ENCODE measurements at places on chromosomes 12 and 14.
A peak's percentile ranks its signal among the peaks of the same experiment; 100 is the strongest.

GRCh38 chr12:31343139-31343538, 17.2 kb upstream of the SINHCAF start:
- no peak for DNase-seq

- DNase-seq, result no peak
Observed at GRCh38 chr12:56622535-56622934, 7.6 kb downstream of the BAZ2A start.

DNA sequence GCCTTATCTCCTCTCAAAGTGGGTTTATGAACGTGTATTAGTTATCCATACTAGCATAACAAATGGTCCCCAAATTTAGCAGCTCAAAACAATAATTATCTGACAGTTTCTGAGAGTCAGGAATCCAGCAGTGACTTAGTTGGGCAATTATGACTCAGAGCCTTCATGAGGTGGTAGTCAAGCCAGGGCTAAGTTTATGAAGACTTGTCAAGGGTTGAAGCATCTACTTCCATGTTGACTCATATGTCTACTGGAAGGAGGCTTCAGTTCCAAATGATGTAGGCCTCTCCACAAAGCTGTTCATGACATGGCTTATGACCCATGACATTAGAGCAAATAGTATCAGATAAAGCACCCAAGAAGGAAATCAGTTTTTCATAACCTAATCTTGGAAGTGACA, 73.2 kb downstream of the IPO8 start:
- no peak for DNase-seq

- no peak for DNase-seq
Observed at GRCh38 chr14:48323665-48324064, 648.3 kb upstream of the MDGA2 start.

DNA sequence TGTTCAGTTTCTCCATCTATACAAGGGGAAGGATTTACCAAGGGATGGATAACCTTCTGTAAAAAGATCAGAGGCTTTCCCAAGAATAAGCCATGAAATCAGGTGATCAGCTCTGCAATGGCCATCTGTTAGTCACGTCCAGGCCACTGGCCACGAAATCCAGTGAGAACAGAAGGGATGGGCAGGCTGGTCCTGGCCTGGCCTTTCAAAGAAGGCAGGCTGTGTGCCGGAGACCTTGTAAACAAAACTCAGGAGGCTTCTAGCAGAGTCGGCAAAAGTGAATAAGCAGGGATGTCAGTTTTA, 68.5 kb downstream of the RNF34 start:
- DNase-seq, result no peak

- no peak for DNase-seq
Observed at GRCh38 chr12:111249018-111249370, 119.9 kb downstream of the PHETA1 start.

DNA sequence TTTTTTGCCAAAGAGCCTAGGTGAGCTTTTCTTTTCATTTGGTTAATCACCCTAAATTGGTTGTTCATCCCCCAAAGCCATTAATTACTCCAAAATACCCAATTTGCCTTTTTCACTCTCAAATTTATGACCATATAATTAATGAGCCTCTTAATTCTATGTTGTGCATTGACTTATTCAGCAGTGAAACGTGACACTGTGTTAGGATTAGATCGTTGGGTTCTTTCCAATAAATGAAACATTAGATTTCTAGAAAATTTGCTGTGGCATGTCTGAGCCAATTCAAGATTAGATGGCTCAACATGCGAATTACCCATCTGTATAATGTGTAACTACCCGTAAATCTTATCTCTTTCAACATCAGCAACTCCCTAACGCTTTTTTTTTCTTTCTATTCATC, 273.4 kb downstream of the BMP4 start:
- DNase-seq, result no peak

- DNase-seq, result no peak
Observed at GRCh38 chr12:81077686-81078441, at the start of gene ACSS3. TSS of gene ACSS3 (plus strand) at chr12:81078079. CDS start at chr12:81078121, 42 bp downstream.

DNA sequence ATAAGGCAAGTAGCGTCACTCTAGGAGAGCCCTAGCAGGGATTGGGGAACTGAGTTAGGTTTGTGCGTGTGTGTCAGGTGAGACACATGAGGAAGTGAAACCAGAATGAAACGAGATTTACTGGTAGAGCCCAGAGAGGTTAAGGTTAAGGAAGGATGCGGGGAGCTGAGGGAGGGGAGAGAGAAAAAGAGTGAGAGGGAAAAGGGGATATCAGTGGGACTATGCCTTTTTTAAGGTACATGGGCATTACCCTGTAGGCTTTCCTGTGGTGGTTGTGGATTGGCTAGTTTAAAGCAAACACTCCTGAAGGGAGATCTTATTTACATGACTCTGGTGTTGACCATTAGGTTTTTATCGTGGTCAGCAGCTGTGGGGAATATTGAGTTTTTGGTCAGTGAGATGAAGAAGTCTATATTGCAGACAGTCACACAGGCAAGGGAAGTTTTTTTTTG, 13.9 kb downstream of the ZDHHC17 start:
- DNase-seq, result no peak

- peak; percentile 14 for DNase-seq
Observed at GRCh38 chr12:2291182-2291832, 238.5 kb downstream of the CACNA1C start.

DNA sequence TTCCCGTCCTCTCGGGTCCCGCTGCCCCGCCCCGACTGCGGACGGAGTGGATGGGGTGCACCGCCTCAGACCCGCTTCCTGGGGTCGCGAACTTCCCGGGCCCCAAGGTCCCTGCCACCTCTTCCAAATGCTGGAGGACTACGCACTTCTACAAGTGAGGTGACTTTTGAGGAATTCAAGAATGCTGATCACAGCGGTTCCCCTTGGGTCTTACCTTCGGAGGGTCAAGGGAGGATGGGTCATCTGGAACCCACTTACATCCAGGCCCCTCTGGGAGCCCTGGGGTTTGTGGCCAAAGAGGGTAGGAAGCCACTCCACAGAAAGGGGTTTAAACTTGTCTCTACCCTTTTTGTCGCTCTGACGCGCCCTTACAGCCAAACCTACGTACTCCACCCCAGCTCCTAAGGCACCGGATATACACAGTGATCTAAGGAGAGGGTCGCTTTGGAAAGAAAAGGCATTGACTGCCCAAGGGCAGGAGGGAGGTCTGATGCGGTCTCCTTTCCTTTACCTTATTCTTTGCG, 532 bp upstream of the PRKD1 start:
- no peak for DNase-seq

DNA sequence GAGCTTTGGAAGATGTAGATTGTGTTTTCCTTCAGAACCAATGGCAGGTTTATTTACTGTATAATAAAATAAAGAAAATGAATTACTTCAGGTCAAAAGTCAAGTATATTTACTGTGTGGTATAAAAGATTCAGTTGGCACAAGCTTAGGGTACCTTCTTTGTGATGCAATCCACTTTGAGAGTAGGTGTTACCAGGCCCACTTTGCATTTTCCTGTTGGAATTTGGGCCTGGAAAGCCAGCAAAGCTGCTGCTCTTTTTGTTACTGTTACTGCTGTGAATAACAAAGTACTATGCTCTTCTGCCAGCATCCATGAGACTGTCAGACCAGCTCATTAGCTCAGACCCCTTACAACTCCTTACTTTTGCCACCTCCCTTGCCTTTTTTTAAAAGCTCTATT, 649.0 kb upstream of the SEL1L start:
- DNase-seq, result no peak

- no peak for DNase-seq
Observed at GRCh38 chr12:24560831-24561271, 388.1 kb downstream of the BCAT1 start.

DNA sequence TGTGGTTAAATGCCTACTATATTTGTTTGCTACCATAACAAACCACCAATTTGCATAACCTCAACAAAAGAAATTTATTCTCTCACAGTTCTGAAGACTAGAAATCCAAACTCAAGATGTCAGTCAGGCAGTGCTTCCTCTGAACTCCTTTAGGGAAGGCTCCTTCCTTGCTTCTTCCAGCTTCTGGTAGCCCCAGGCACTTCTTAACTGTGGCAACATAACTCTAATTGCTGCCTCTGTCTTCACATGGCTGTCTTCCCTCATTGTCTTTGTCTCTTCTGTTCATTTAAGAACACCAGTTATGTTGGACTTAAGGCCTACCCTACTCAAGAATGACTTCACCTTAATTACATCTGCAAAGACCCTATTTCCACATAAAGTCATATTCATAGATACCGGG, 206.9 kb downstream of the SYT1 start:
- no peak for DNase-seq

GRCh38 chr14:49464885-49465284, 121.3 kb downstream of the RPS29 start:
- DNase-seq, result no peak

DNA sequence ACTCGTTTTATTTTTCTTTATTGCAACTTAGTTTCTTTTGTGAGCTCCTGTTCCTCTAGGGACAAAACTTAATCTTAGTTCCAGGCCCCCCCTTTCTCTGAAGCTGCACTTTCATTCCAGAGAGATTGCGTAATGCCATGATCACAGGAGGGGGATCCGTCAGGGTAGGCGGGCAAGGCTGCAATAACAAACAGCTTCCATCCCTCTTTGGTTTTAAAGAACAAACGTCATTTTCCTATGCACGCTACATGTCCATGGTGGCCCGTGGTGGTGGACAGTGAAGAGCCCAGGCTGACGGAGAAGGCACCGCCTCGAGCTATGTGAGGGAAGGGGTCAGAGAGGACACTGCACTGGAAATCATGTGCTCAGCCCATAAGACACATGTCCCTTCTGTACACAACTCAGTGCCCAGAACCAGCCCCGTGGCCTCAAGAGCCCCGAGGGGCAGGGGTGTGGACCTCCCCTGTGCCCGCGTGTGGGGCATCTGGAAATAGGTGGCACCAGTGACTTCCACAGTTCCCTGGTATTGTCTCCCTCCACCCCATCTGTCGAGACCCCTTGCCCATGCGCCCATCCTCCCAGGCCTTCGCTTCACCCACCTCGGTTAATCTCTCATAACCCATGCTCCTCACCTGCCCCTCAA, 161.4 kb downstream of the ADGRD1 start:
- DNase-seq, result no peak

- no peak for DNase-seq
Observed at GRCh38 chr14:92495027-92495426, 18.6 kb upstream of the RIN3 start.

Data from NCI-H187 (cell line).